ENCODE measurements at places on chromosomes 2 and 18.

GRCh38 chr2:99836690-99837605 lies 305.4 kb downstream of the AFF3 start:
- DNase-seq = no peak

- no peak for DNase-seq
Measured at GRCh38 chr2:4674007-4674406, 970.6 kb downstream of the DCDC2C start.

- DNase-seq = no peak
Measured at GRCh38 chr2:65554765-65555591, 122.6 kb upstream of the SPRED2 start.

DNA sequence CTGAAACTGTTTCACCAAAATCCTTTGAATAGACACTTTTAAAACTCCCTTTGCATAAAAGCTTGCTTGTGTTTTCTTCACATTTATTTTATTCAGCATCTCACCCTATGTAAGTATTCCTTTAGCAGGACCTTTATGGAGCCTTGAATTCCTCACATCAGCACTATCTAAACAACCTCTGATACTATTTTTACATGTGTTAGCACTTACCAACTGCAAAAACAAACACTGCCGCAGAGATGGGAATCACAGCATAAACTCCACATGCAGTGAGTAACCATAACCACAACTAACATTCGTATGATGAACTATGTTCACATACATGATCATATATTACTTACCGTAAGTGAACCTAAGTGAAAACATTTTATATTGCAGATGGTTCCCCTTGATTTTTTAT lies 15.4 kb downstream of the FBXO15 start:
- DNase-seq = no peak

DNA sequence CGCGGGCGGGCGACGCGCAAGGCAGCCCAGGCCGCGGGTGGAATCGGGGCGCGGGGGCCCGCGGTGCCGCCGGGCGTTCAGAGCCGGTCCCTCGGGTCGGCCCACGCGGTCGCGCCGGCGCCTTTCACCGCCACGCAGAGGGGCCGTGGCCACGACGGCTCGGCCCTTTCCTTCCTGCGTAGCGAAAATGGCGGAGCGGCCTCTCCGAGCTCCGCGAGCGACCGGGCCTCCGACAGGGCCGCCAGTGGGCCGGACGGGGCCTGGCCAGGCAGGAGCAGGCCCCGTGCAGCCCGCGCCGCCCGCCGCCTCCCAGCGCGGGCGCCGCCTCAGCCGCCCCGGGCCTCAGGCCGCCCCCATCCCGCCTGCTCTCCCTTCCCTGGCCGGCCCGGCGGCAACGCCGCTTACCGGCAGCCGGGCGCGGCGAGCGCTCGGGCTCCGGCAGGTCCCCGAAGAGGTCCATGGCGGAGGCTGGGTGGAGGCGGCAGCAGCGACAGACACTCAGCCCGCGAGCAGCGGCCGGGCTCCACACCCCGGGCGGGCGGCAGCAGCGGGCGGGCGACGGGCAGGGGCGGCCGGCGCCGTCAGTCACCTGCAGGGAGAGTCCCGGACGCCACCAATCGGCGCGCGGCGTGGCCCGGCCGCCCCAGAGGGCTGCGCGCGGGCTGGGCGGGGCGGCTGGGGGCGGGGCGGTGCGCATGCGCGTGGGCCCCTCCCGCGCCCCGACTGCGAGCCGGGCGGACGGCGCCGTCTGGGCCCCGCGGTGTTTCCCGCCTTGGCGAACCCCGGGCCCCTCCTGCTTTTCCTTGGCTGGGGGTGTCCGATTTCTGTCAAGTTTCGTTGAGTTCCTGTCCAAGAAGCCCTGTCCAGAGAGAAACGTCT lies at the start of gene ILKAP:
ILKAP (minus strand) TSS at position 602 of the 879 bp plus-strand sequence; CDS start at position 460, 142 bp downstream.
- peak; percentile 75 for DNase-seq

GRCh38 chr2:179521944-179522343 lies 257.3 kb upstream of the SESTD1 start:
- no peak for DNase-seq

GRCh38 chr2:27407798-27408491 lies 1.4 kb downstream of the PPM1G start:
- DNase-seq = peak; percentile 66

DNA sequence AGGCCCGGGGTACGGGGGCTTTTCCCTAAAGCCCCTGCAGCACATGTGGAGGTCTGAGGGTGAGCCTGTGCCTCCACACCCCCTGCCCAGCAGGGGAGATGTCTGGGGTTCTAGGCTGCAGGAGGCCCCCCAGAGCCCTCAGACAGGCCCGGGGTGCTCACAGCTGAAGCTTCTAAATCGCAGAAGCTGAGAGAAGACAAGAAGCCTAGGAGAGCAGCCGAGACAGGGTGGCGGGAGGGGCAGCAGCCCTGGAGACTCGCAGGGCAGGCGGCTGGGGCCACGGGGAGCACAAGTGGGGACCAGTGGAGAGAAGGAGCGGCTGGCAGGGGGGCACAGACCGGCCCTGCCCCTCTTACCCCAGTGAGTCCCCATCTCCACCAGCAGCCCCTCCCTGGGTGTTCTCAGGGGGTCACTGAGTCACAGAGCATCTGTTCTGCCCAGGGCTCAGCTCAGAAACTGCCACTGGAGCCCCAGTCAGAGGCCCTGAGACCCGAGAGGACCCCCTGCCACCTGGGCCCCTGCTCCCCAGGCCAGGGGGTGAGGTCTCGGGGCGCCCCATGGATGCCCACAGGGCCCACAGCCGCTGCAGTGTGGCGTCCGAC lies 26.1 kb downstream of the GPC1 start:
- no peak for DNase-seq

- no peak for DNase-seq
Measured at GRCh38 chr2:96118698-96119388, 2.5 kb upstream of the ADRA2B start.

- no peak for DNase-seq
Measured at GRCh38 chr2:222810044-222810443, 50.8 kb upstream of the ACSL3 start.

GRCh38 chr18:62760403-62760734 lies 45.0 kb downstream of the PHLPP1 start:
- no peak for DNase-seq

- DNase-seq = peak; percentile 10
Measured at GRCh38 chr2:65129286-65129825, 550 bp downstream of the RAB1A start.

DNA sequence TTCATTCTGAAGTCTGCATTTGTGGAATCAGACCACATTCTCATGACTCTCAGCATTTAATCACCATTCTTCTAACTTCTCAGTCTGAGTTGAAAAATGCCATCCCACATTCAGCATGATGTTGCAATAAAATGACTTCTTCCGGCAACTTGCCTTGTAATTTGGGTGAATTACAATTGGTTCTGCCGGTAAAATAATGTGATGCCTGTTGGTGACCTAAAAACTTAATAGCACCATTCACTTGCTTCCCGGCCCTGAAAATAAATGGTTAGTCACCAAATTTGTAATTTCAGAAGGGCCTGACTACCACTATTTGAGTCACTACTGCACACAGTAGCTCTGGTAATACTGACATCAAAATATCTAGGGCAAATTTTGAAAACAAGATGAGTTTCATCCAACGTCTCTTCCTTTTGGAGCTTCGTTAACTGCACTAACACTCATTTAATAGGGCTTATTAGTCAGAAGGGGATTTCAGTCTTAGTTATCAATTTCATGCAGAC lies 637.1 kb upstream of the CHAC2 start:
- DNase-seq = no peak

GRCh38 chr2:45872211-45872610 lies 220.7 kb downstream of the PRKCE start:
- no peak for DNase-seq

- no peak for DNase-seq
Measured at GRCh38 chr2:134706587-134707329, 12.0 kb downstream of the TMEM163 start.

All from NCI-H1092 treated with DMSO at 0.1 percent for 48 hours (cell line).